Aorta (tissue), 5 donors: ENCODE measurements at places on chromosomes 13 and 19. TPM values are rescaled to one million over a fixed set of nuclear protein-coding genes. Genes with fewer than 3 reads are reported as not detected.

The ZNF69 gene
- total RNA-seq, result 10.8 TPM

The CDX2 gene
- total RNA-seq, result not detected

The RASGRP4 gene
- 9.8 TPM for total RNA-seq

The SLC1A6 gene
- not detected for total RNA-seq

The CEACAM20 gene
- not detected for total RNA-seq

The MEDAG gene
- 188 TPM for total RNA-seq

The ZNF417 gene
- 15.7 TPM for total RNA-seq

The NLRP9 gene
- not detected for total RNA-seq

The ZFP82 gene
- total RNA-seq, result 8.3 TPM

The CASP14 gene
- total RNA-seq, result not detected

GRCh38 chr13:41624041-41624440 is 166.7 kb downstream of the RGCC start:
- H3K4me3 ChIP-seq, result no peak overlapping the region
- no peaks in the 10 kb centered on the region for H3K36me3 ChIP-seq
- DNase-seq, result no peak
- peaks cover 6% of the 10 kb centered on the region for H3K4me1 ChIP-seq
- no peak overlapping the region for H3K27ac ChIP-seq

GRCh38 chr13:89490661-89491060 is 1819.5 kb downstream of the SLITRK5 start:
- H3K4me1 ChIP-seq, result no peaks in the 10 kb centered on the region
- no peak overlapping the region for H3K4me3 ChIP-seq
- DNase-seq, result no peak
- no peak overlapping the region for H3K27ac ChIP-seq

GRCh38 chr19:38199340-38199739 is 24.7 kb downstream of the DPF1 start:
- H3K4me3 ChIP-seq, result no peak overlapping the region
- H3K27me3 ChIP-seq, result no peaks in the 10 kb centered on the region
- no peak for DNase-seq
- no peak overlapping the region for H3K27ac ChIP-seq
- H3K36me3 ChIP-seq, result no peaks in the 10 kb centered on the region

- no peaks in the 10 kb centered on the region for H3K4me1 ChIP-seq
- H3K27ac ChIP-seq, result no peak overlapping the region
- H3K36me3 ChIP-seq, result no peaks in the 10 kb centered on the region
- no peaks in the 10 kb centered on the region for H3K27me3 ChIP-seq
Observed at GRCh38 chr13:91725646-91726045, 327.2 kb downstream of the GPC5 start.

DNA sequence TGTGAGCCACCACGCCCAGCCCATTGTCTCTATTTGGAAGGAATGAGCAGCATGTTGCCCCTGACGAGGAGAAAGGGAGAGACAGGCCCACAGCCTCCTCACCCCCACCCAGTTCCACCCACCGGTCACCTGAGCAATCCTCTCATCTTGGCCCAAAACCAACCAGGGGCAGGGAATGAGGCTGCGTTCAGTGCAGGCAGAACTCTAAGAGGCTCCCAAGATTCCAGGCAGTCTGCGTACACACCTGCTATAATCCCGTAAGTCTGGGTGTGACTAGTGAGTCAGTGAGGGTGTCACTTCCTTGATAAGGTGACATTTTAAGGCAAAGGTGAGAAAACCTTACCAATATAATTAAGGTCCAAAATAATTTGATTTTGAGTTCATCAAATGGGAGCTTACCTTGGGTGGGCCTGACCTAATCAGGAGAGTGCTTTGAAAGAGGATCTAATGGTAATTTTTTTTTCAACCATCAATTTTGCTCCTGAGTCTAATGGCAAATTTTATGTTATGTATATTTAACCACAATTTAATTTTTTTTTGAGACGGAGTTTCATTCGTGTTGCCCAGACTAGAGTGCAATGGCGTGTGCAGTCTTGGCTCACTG is 26.9 kb upstream of the KLF2 start:
- H3K27me3 ChIP-seq, result no peaks in the 10 kb centered on the region
- H3K36me3 ChIP-seq, result no peaks in the 10 kb centered on the region
- no peaks in the 10 kb centered on the region for H3K4me1 ChIP-seq
- no peak overlapping the region for H3K4me3 ChIP-seq
- DNase-seq, result no peak
- no peak overlapping the region for H3K27ac ChIP-seq

- H3K4me3 ChIP-seq, result no peak overlapping the region
- DNase-seq, result peak; percentile 84
- H3K36me3 ChIP-seq, result no peaks in the 10 kb centered on the region
- no peaks in the 10 kb centered on the region for H3K4me1 ChIP-seq
Observed at GRCh38 chr19:8252922-8253589, 43.9 kb downstream of the CERS4 start.

DNA sequence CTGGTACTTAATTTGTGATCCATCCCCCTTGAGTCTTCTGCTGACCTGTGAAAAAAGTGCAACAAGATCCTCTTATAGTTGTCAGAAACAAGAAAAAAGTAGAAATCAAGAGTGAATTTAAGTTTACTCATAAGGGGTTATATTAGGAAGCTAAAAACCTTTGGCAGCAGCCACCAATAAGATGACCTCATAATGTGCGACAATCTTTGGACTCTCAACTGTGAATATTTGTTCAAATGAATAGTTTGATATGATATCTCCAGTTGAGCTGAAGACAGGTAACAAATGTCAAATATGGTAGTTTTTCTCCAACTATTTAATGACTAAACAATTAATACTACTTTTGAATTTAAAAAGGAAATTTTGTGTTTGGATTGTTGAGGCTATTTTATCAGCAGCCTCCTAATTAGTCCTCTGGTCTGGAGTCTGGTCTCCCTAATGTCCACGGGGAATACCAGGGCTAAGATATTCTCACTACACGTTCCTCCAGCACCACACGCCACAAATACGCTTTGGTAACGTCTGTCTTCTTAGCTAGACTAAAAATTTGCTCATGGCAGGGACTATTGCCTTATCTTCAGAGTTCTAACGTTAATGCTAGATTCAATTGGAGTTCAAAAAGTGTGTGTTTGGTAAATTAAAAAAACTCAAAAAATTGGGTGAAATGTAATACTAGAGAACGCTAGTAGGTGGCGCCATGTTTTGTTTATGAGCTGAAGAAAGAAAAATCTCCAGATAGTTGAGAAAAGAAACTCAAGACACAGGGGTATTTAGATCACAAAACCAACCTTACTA is 51.0 kb upstream of the PDX1 start:
- H3K36me3 ChIP-seq, result no peaks in the 10 kb centered on the region
- no peak for DNase-seq
- no peaks in the 10 kb centered on the region for H3K27me3 ChIP-seq
- H3K4me3 ChIP-seq, result no peak overlapping the region

GRCh38 chr13:83831796-83832195 is 50.5 kb downstream of the SLITRK1 start:
- H3K4me1 ChIP-seq, result no peaks in the 10 kb centered on the region
- no peak overlapping the region for H3K4me3 ChIP-seq

DNA sequence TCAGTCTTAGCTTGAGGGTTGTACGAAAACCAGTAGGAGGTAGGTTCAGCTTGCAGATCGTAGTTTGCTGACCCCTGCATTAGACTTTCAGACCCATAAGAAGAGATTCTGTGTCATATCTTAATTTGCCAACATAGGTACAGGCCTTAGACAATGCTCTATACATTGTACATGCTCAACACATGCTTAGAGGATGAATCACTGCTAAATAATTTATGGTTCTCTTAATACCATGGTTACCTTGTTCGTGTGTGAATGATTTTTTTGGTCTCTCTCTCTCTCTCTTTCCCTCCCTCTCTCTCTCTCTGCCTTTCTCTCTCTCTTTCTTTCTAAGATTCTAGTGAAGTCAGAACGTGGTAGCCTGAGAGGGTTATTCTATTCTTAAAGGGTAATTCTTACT is 112.2 kb downstream of the FGF14 start:
- no peaks in the 10 kb centered on the region for H3K4me1 ChIP-seq
- no peak for DNase-seq
- no peak overlapping the region for H3K4me3 ChIP-seq
- H3K36me3 ChIP-seq, result no peaks in the 10 kb centered on the region
- H3K27ac ChIP-seq, result no peak overlapping the region
- H3K27me3 ChIP-seq, result no peaks in the 10 kb centered on the region

- no peaks in the 10 kb centered on the region for H3K36me3 ChIP-seq
- H3K27me3 ChIP-seq, result peaks cover 2% of the 10 kb centered on the region
- H3K4me3 ChIP-seq, result no peak overlapping the region
- DNase-seq, result no peak
Observed at GRCh38 chr19:29364224-29364726, 151.3 kb upstream of the UQCRFS1 start.

GRCh38 chr19:55088021-55088451 is 12.4 kb downstream of the EPS8L1 start:
- H3K4me3 ChIP-seq, result no peak overlapping the region
- no peaks in the 10 kb centered on the region for H3K4me1 ChIP-seq
- no peaks in the 10 kb centered on the region for H3K36me3 ChIP-seq
- DNase-seq, result no peak
- no peaks in the 10 kb centered on the region for H3K27me3 ChIP-seq

GRCh38 chr13:41398494-41399170 is 58.7 kb upstream of the RGCC start:
- H3K27me3 ChIP-seq, result no peaks in the 10 kb centered on the region
- no peaks in the 10 kb centered on the region for H3K4me1 ChIP-seq
- DNase-seq, result no peak
- H3K36me3 ChIP-seq, result no peaks in the 10 kb centered on the region

- no peak overlapping the region for H3K4me3 ChIP-seq
- no peaks in the 10 kb centered on the region for H3K36me3 ChIP-seq
- H3K27ac ChIP-seq, result no peak overlapping the region
- H3K4me1 ChIP-seq, result no peaks in the 10 kb centered on the region
Observed at GRCh38 chr19:35457173-35457572, 9.1 kb downstream of the FFAR2 start.

- H3K27ac ChIP-seq, result no peak overlapping the region
- H3K4me1 ChIP-seq, result no peaks in the 10 kb centered on the region
- no peaks in the 10 kb centered on the region for H3K36me3 ChIP-seq
- H3K4me3 ChIP-seq, result no peak overlapping the region
Observed at GRCh38 chr13:77476456-77476855, 59.0 kb upstream of the SCEL start.

DNA sequence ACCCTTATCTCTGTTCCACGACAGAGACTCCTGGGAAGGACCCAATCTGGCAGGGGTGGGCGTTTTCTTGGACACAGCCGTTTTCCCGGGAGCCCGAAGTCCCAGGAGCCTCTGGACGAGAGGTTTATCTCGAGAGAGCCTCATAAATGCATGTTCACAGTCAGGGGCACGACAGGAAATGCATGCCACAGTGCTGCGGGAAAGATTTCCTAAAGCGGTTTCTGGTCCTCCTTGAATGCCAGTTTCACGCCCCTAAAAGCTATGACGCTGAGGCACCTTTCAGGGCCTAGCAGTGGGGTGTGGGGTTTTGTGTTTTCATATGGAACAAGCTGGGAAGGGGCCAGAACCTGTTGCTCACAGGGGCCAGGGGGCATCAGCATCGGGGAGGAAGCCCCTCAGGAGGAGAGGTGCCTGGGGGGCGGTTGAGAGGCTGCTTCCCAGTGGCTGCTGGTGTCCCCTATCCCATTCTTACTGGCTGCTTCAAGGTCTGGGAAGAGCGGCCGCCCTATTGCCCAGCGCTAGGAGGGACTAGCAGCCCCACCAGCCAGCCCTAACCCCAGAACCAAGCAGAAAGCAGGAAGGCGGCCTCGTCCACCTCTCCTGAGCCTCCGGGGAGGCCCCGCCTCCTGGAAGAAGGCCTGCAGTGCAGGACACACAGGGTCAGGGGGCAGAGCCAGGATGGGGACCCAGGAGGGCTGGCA is 157.0 kb downstream of the KDM4B start:
- no peak overlapping the region for H3K27ac ChIP-seq
- no peaks in the 10 kb centered on the region for H3K4me1 ChIP-seq
- H3K4me3 ChIP-seq, result no peak overlapping the region
- H3K36me3 ChIP-seq, result peaks cover 2% of the 10 kb centered on the region
